ENCODE measurements at places on chromosomes 6 and 20.

DNA sequence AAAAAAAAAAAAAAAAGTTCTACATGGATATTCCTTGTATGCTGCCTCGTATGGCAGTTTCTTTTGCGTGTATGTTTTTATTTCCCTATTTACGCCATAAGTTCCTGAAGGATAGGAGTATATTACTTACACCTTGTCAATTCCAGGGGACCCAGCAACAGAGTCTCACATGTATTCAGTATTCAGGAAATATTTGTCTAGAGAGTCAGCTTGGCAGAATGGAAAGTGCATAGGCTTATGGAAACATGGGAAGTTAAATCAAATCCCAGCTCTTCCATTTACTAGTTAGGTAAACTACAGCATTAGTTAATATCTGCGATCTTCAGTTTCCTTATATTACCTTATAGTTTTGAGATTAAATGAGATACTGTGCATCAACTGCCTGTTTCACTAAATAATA is 51.1 kb upstream of the SLC22A16 start:
- DNase-seq: no peak

DNA sequence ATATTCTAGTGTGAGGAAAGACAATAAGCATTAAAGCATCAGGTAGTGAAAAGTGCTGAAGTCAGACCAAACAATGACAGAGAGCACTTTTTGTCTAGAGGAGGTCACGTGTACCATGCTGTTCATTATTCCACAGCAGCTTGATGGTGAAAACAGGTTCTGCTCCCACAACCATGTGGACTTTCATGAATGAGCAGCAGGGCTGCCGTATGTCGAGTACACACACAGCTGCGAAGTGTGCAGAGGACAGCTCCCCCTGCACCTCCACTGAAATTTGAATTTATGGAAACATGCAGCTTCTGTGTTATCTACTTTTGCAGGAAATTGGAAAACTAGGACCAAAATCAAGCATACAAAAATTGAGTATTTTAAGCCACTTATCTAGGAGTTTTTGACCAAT is 85.3 kb downstream of the MAP7 start:
- DNase-seq: no peak

DNA sequence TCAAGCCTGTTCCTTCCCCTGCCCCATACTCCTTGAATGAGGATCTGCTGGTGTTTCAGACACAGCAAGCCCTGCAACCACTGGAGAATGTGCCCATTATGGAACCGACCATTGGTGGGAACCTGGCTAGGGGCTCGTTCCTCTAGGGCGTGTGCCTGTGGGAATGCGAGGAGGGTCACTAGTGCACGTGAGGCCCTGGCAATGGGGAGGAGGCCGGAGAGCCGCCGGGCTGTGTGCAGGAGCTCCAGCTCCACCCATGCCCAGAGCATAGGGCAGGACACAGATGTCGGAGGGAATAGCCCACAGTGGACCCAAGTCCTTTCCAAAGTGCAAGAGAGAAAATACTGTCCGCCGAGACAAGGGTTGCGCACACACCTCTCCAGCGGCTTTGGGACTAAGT is 99.3 kb downstream of the ERMARD start:
- DNase-seq: no peak

DNA sequence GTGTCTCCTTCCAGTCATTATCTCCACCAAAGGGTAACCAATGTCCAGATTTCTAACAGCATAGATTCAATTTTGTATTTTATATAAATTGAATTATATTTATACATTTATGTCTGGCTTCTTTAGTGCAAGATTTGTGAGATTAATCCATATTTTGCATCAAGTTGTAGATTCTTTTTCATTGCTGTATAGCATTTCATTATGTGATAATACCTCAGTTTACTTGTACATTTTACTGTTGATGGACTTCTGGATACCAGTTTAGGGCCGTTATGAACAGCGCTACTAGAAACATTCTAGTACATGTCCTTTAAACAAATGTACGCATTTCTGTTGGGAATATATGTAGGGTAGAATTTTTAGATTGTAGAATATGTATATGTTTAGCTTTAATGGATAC is 6.2 kb downstream of the BLTP3A start:
- DNase-seq: no peak

GRCh38 chr20:53555816-53556215 is 37.8 kb downstream of the ZNF217 start:
- no peak for DNase-seq

GRCh38 chr20:53079261-53079691 is 107.1 kb downstream of the TSHZ2 start:
- DNase-seq: no peak

DNA sequence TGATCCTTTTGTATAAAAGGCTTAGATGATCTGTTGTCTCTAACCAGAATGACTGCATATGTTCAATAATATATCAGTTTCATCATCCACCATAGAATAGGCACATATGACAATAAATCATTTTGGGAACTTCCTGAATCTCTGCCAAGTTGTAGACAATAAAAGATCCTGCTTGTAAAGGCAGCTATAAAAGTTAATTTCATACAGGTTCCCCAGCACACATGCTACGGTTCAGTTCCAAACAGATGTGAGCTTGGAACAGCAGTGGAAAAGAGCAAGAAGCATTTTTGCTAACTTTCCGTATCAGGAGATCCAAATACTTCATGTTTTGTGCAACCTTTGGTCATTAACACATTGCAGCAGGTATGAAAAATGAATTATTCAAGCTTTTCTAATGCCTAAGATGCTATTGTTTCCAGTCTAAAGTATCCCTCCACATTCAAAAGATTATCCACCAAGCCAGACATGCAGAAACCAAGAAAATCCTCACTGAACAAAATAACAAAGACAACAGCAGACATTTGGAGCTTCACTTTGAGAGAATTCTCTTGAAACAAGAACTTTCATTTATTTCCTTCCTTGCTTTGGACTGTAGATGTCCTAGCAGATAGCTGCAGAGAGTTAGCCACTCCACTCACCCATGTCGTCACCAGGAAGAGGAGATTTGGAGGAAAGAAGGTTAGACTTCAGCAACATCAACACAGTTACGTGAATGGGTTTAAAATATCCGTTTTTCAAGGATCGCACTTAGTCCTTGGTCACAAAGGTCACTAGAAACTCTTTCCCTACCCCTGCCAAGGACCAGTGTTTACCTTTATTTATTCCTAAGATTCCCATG is 453.5 kb upstream of the JARID2 start:
- DNase-seq: no peak

- no peak for DNase-seq
These were observed at the start of gene SLC24A3 for GRCh38 chr20:19212469-19212815. Gene SLC24A3, plus strand, starts transcription at chr20:19212642.

GRCh38 chr20:61764471-61765025 is 301.1 kb downstream of the TAF4 start:
- no peak for DNase-seq

DNA sequence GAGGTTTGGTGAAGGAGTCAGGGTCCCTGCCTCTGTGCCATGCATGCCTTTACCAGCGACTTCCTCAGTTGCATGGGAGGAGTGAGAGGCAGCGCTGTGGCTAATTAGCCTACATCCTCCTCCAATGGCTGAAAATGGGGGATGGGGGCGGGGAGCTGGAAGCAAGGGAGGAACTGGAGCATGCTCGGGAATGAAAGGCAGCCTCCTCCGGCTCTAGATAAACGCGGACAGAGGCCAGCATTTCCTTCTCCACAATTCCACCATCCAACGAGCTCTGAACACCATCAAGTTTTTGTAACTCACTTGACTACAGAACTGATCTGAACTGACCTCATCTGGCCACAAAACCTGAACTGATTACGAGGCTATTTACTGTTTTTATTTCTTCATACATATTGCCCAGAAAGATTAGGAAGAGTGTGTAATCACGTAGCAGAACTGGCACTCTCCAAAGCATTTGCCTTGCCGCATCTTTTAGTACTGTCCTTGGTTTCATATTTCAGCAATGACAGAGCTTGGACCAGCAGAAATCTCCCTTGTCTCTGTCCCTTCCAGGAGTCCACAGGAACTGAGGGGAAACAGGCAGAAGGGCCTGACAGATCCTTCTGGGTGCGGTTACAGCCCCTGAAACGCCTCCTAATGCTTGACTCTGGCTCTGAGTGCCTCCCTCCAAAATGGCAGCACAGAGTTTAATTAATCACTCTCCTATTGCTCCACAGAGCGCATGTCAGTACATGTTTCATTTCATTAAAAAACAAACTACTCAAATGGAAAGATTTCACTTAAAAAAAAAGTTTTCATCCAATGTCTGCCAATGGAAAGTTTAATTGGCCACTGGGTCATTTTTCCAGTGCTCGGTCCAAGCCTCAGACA is 58.2 kb upstream of the TRAF3IP2 start:
- DNase-seq: peak; percentile 37
